HAP-1 (cell line): ENCODE measurements at places on chromosomes 4 and X.

GRCh38 chr4:173074501-173074946 is 94.1 kb upstream of the GALNT7 start:
- DNase-seq: no peak

DNA sequence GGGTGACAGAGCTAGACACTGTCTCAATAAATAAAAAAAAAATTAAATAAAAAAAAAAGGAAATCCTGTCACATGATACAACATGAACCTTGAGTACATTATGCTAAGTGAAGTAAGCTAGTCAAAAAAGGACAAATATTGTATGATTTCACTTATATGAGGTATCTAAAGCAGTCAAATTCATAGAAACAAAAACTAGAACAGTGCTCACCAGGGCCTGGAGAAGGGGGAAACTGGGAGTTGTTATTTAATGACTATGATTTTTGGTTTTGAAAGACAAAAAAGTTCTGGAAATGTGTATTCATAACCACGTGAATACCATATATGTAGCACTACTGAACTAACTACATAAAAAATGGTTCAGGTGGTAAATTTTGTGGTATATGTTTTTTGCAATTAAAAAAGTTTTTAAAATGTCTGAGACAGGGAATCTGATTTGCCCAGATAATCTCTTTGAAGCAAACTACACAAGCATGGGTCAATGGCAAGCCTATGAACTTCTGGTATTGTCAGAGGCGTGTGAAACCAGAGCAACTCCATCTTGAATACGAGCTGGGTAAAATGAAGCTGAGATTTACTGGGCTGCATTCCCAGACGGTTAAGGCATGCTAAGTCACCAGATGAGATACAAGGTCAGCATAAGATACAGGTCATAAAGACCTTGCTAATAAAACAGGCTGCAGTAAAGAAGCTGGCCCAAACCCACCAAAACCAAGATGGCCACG is 42.3 kb downstream of the ANAPC10 start:
- no peak for DNase-seq

DNA sequence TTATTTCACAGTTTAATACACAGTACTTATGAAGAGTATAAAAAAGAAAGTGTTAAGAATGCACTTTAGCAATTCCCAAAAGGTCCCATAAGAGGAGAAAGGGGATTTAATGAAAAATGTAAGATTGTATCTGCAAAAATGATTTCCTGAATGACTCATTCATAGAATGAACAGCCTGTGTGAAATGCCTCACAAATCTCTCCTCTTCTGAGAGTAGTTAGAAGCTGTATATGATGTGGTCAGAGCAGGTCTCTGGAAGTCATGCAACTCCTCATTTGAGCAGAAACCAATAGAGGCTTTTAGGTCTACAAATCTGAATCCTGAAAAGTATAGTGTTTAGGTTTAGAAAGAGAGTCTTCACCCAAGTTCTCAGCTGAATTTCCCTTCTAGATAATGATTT is 381.3 kb upstream of the INTU start:
- no peak for DNase-seq

DNA sequence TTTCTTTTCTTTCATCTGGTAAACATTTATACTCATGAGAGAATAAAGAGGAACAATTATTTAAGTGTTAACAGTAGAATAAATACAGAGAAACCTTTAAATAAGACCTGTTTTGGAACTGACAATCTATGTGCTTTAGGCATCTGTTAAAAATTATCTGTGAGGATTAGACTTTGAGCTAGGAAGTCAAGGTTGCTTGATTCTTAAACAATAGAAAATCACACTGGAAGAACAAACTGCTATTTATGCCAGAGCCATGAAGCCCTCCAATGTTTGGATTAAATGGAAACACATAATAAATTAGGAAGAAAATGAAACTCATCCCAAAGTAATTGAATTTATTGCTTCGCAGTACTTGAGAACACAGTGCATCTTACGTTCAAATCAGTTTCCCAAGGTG is 207.2 kb upstream of the NPY2R start:
- DNase-seq: no peak

DNA sequence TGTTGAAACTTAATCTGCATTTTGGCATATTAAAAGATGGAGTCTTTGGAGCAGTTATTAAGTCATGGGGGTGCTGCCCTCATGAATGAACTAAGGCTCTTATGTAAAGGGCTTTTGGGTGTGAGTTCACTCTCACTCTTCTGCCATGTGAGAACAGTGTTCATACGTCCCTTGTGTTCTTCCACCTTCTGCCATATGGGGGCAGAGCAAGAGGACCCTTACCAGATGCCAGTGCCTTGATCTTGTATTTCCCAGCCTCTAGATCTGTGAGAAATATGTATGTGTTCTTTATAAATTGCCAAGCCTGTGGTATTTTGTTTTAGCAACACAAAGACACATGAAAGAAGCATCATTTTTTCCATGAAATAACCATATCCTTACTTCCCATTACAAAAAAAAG is 213.9 kb downstream of the SPOCK3 start:
- DNase-seq: no peak

- DNase-seq: peak; percentile 50
Observed at GRCh38 chrX:95505721-95506120, 1178.9 kb upstream of the DIAPH2 start.

DNA sequence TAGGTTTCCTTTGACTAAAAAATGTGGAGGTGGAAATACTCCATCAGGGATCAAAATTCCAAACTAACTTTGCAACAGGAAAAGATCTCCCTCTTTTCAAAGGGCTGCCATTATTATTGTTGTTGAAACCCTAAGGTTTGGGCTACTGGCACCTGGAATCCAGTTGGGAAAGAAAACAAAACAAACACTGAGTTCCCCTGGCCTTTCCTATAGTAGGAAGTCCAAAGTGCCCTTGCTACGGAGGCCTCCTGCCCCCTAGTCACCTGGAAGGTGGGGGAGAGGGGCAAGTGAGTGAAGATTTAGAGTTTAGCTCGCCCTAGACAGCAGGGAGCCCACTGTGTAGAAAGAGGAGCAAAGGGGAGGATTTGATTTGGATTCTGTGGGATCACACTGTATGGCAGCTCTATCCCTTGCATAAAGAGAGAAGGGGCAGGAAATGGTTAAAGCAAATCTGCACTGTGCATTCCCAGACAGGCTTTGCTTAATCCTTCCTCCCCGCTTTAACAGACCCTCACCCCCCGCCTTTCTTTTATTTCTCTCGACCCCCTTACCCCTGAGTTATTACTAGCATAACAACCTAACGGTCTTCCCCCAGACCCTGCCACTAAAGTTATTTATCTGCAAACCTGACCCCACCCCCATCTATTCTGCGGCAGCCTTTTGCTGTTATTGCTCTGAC is 627 bp upstream of the FAT4 start:
- no peak for DNase-seq

DNA sequence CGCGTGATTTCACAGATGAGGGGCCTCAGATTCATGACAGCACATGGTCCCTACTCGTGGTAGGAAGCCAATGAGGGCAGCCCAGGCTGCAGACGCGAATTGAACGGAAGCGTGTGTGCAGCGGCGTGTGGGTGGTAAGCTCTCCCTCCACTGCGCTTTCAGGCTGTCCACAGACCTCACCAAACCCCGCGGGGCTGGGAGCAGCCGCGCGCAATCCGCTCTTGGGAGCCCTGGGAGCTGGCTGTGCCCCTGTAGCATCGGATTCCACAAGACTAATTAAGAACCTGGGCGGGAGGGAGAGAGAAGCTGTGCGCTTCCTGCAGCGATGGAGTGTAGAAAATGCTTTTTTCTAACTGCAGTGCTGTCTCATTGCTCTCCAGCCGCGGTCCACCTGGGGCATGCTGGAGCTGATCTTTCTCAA is 134.9 kb downstream of the STOX2 start:
- DNase-seq: no peak

DNA sequence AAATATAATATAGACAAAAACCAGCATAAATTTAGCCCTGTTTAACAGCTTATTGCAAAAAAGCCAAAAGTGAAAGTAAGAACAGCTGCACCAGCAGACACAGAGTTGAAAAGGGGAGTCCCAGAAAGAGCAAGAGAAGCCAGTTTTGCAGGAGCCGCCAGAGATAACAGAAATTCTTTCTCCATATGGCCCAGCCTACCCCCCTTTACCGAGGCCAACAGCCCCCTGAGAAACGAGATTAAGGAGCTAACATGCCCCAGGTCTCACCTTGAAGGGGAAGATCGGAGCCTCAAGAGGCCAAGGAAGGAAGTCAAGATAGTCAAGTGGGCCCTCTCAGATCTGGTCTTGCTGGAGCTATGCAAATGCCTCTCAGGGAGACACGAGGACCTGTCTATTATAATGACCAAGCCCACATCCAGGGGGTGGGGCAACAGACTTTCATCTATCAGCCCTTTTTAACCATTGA is 4.8 kb downstream of the ACOX3 start:
- DNase-seq: no peak
